Left kidney (tissue), 8 donors: ENCODE measurements at places on chromosomes 11 and 22.

- DNase-seq, result peak; percentile 29
Observed at GRCh38 chr11:102599642-102600261, 25.4 kb downstream of the MMP20 start.

DNA sequence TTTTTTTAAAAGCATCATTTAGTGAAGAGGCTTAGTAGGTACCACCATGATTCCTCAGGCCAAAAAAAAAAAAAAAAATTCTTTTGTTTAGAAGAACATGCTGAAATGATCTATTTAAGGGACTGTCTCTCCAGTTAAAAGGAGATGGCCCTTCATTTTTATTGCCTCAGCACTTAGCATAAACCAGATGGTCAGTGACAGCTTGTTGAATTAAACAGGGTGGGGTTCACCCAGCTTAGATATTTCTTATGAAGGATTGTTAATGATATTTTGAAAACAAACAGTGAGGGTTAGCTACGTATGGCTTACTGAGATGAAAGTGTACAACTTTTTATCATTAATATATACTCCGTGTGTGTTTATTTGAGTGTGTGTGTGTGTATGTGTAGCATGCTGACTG lies 203.7 kb downstream of the FAM181B start:
- DNase-seq, result no peak

- no peak for DNase-seq
Observed at GRCh38 chr11:130666781-130667251, 218.4 kb downstream of the ADAMTS15 start.

GRCh38 chr11:108959105-108959761 lies 294.4 kb downstream of the DDX10 start:
- DNase-seq, result no peak

GRCh38 chr11:94750319-94751217 lies 17.6 kb upstream of the AMOTL1 start:
- DNase-seq, result no peak

GRCh38 chr22:35337932-35338331 lies 38.2 kb downstream of the TOM1 start:
- no peak for DNase-seq

- DNase-seq, result no peak
Observed at GRCh38 chr22:22404598-22405284, 103.8 kb downstream of the ZNF280B start.

DNA sequence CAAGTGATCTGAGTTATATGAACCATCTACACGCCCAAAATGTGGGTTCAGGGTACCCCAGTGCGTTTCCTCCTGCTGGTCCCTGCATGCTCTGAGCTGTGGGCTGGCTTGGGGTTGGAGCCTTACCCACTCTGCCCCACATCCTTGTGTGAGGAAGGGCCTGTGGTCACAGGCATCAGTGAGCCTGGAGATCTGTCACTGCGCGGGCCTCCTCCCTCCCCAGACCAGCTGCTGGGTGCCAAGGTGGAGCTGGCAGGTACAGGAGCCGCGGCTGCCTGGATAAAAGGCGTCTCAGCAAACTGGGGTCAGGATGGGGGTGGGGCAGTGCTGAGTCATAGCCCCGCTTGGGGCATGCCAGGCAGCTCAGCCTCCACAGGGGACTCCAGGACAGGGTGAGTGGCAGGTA lies 17.9 kb downstream of the GNAZ start:
- DNase-seq, result no peak

- peak; percentile 25 for DNase-seq
Observed at GRCh38 chr11:102914238-102915043, 39.7 kb upstream of the MMP12 start.

DNA sequence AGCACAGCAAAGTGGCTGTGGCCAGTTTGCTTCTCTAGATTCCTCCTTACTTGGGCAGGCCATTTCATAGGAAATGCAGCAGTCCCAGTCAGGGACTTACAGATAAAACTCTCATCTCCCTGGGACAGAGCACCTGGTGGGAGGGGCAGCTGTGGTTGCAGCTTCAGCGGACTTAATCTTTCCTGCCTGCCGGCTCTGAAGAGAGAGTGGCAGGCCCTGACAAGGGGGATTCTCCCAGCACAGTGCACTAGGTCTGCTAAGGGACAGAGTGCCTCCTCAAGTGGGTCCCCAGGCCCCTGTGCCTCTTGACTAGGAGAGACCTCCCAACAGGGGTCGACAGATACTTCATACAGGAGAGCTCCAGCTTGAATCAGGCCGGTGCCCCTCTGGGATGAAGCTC lies 1649.1 kb downstream of the LRRC4C start:
- no peak for DNase-seq

DNA sequence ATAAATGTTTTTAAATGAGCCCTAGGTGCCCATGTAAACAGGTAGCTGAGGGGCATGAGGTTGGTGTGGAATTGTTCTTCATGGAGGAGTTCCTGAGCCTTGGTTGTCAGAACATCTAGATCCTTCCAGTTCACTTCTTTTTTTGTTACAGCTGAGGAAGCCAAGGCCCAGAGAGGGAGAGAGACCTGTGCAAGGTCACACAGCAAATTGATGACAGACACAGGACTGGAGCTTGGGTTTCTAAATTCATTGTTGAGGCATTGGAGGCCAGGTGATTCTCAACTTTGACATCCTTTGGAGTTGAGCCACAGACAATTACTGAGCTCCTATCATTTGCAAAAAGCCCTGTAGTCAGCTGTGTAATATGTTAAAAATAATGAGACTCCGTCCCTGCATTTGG lies 73.1 kb upstream of the CRYBB3 start:
- DNase-seq, result no peak

DNA sequence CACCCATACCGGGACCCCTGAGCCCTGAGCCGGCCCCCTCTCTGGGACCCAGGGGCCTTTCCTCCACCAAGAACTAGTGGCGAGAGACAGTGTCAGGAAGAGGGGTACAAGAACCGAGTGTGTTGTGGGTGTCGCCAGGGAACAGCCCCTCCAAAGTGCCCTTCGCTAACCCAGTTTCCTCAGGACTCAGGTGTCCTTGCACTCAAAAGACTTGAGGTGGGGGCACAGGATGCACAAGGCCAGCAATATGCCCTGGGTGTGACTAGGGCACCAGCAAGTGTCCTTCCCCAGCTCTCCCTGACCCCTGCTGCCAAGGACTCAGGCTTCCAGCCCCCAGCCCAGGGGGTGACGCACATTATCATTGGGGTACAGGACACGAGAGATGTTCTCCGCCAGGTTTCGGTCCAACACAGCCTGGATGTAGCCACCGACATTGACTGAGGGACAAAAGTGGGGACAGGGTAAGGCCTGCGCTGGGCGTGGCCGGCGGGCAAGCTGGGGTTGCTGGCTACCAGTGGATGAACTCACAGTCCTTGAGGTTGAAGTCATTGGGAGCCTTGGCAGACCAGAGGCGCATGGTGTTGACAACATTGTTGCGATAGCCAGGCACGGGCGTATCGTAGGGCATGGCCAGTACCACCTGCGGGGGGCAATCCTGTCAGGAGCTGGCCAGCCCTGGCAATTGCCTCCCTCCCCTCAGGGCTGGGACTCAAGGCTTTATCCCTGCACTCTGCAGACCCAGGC lies 4.7 kb downstream of the PYGM start:
- no peak for DNase-seq

- DNase-seq, result no peak
Observed at GRCh38 chr11:94747146-94747545, 21.0 kb upstream of the AMOTL1 start.

DNA sequence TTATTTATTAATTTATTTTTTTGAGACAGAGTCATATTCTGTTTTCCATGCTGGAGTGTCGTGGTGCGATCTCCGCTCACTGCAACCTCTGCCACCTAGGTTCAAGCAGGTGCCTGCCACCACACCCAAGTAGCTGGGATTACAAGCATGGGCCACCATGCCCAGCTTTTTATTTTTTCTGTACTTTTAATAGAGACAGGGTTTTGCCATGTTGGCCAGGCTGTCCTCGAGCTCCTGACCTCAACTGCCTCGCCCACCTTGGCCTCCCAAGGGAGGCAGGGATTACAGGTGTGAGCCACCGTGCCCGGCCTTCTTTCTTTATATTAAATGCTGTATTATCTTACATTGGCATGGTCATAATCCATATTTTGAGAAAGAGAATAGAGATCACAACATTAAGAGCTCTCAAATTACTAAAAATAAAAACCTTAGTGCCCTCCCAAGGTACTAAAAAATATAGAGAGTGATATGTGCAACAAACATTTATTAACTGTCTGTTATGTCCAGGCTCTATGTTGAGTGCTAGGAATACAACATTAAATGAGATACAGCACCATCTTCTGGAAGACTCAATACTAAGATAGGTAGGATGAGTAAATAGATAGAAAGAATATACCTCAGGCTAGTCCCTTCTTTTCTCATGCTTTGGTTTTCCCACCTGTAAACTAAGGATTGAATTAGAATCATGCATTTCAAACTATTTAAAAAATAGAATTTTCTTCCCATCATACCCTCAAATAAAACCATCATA lies 84.1 kb downstream of the BBOX1 start:
- DNase-seq, result no peak

GRCh38 chr11:132814410-132814809 lies 717.9 kb downstream of the OPCML start:
- peak; percentile 17 for DNase-seq

DNA sequence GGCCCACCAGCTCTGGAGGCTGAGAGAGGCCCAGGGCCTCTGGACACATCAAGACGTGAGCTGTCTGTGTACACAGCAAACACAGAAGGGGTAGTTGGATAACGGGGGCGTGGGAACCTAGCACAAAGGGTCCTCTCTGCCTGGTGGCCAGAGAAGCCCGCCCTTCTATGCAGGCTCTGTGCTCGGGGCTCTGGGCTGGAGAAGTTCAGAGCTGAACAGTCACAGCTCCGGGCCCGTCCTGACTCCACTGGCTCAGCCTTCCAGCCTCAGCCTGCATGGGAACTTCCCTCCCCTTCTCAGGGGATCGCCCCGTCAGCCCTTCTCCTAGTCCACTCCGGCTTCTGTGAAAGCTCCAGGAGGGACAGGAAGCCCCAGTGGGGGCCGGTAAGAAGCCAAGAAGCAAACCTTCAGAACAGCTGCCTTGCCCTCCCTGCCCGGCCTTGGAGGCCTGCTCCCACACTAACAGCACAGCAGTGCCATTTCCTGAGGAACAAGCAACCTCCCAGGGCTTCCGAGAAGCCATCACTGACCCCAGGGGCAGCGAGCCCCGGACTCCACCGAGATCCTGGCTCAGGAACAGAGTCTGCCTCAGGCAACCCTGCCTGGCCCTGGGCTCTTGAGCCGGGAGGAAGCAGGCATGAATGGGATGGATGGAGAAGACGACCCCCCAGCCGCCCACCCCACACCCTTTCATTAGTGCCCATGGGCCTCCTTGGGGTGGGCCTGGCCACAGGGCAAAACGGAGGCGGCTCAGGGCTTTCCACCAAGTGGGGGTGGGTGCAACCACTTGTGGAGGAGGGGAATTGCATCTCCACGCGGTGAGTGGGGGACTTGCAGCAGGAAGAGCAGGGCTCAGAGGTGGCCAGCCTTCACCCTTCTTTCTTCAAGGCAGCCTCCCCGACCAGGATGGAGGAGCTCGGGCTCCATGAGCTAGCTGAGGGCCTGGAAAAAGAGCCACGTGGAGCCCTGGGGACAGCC lies 119.8 kb downstream of the ST3GAL4 start:
- DNase-seq, result no peak

GRCh38 chr11:7851391-7851790 lies 54.6 kb upstream of the OR5P2 start:
- no peak for DNase-seq

GRCh38 chr11:123694551-123694950 lies 40.1 kb upstream of the SCN3B start:
- no peak for DNase-seq

DNA sequence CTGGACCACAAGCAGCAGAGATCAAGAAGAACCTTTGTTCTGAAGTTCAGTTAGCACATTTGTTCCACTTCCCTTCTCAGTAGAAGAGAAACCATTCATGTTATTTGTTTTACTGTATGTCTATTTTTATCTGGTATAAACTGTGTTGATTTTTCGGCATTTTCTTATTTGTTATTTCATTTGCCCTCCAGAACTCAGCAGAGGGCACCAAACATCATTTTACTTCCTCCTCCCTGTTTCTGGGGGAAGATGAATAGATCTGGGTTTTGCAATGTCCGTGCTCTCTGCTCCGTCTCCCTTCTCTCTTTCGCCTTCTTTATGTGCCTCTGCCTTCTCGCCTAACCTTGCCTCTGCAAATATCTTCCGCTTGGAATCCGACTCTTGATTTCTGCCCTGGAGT lies 366.9 kb downstream of the NTM start:
- DNase-seq, result no peak

DNA sequence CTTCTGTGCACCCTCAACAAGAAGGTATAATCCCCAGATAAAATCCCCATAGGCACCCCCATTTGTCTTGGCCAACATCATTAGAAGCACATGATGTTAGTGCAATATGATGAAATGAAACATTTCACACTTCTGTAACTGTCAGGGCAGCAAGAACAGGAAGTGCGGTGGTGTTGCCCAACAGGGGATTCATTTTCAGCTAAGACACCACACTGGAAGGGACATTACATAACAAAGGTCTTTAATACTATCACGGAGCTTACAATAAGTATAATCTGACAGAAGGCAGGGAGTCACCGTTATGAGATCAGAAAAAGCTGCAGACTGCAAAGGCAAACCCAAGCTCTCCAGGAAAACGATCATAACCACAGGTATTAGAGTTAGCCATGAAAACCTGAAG lies 2.0 kb downstream of the OR52W1 start:
- no peak for DNase-seq

- peak; percentile 75 for DNase-seq
Observed at GRCh38 chr11:6251120-6251733, 8.4 kb upstream of the CCKBR start.

- DNase-seq, result no peak
Observed at GRCh38 chr11:119366690-119367620, 14.5 kb downstream of the USP2 start.

DNA sequence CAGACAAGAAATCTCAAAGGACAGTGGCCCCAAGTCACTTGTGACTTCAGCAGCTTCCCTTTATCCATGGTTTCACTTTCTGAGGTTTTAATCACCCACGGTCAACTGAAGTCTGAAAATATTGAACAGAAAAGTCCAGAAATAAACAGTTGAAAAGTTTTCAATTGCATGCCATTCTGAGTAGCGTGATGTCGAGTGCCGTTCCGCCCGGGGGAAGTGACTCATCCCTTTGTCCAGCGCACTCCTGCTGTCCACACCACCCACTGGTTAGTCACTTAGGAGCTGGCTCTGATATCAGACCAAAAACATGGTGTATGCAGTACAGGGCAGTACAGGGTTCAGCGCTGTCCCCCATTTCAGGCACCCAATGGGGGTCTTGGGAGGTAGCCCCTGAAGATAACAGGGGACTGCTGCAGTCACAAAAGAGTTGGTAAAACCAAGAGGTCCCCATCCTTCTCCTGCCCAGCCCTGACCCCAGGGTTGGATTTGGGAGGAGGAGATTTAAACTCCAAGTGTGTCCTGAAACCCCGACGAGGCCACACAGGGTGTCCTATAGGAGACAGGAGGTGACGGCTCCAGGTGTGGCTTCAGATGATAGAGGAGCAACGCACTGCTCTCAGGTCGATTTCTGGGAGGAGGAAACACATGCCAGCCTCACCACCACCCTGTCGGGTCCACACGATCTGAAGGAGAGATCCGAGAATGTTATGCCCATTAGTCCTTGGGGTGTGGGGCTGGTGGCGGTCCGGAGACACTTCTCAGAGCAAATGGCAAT lies 390.1 kb downstream of the CTTN start:
- no peak for DNase-seq
